ENCODE measurements at places on chromosomes 2 and 18. TPM values are rescaled to one million over a fixed set of nuclear protein-coding genes. Genes with fewer than 3 reads are reported as not detected.
A peak's percentile ranks its signal among the peaks of the same experiment; 100 is the strongest.

The SCN1A gene
- total RNA-seq, result 69.5 TPM

The VWC2L gene
- 4.3 TPM for total RNA-seq

DNA sequence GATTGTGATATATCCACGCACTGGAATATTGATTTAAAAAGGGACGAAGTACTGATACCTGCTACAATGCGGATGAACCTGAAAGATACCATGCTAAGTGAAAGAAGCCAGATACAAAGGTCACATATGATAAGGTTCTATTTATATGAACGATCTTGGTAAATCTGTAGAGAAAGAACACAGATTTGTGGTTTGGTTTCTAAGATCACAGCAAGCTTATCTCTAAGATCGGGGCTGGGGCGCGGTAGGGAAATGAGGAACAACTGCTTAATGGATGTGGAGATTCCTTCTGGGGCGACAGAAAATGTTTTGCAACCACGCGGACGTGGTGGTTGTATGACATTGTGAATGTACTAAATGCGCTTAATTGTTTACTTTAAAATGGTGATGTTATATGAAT is 60.1 kb downstream of the NEDD4L start:
- no peak for DNase-seq

DNA sequence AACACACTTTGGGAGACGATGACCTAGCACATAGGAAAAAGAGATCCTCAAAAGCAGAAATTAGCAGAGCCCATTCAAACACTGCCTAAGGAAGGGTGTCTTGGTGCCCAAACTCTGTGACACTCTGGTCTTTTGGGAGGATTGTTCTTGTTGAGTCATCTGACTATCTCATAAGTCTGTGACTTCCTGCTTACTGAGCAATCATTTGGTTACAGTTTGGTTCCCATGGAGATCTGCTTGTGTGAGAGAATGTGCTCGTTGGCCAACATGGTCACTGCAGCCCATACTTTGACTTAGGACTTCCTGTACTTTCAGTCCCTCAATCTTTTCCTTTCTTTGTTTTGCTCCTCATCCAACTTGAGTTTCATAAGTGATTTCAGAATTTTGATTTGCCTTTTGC is 602.9 kb downstream of the NYAP2 start:
- no peak for DNase-seq

DNA sequence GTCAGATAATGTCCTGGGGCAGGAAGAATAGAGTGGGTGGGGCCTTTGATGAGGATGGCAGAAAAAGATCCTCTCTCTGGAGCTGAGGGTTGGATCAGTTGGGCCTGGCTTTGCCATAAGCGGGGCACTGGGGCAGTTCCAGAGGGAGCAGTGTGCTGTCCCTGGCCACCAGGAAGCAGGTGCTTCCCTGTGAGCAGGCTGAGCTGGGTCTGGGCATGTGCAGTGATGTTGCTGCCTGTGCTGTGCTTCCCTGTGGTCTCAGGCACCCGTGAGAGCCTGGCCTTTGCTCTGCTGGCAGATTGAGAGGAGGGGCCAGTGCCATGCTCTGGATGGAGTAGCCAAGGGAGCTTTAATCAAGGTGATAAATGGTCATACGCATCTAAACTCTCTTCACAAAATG is 14.6 kb upstream of the NPPC start:
- DNase-seq, result no peak

- DNase-seq, result peak; percentile 28
Observed at GRCh38 chr2:182522972-182523473, 96.2 kb upstream of the PDE1A start.

- DNase-seq, result no peak
Observed at GRCh38 chr18:67139899-67140298, 376.6 kb downstream of the DSEL start.

Data from cerebellum (tissue), 4 donors.